ENCODE measurements at places on chromosomes 3 and 15.

DNA sequence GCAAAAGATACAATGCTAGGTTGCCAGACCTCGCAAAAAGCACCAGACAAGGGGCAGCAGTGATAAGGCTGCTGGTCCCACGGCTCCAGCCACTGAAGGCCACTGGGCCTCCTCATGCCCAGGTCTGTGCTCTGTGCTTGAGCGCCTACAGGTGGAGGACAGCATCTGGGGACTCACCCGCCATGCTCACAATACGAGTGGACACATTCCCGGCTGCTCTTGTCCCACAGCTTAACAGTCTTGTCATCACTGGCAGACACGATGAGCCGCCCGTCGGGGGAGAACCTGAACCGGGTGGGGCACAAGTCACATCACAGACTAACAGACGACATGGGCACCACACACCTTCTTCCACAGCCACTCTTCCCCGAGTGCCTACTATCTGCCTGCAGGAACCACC lies 7.4 kb downstream of the POC1A start:
- DNase-seq, result no peak

DNA sequence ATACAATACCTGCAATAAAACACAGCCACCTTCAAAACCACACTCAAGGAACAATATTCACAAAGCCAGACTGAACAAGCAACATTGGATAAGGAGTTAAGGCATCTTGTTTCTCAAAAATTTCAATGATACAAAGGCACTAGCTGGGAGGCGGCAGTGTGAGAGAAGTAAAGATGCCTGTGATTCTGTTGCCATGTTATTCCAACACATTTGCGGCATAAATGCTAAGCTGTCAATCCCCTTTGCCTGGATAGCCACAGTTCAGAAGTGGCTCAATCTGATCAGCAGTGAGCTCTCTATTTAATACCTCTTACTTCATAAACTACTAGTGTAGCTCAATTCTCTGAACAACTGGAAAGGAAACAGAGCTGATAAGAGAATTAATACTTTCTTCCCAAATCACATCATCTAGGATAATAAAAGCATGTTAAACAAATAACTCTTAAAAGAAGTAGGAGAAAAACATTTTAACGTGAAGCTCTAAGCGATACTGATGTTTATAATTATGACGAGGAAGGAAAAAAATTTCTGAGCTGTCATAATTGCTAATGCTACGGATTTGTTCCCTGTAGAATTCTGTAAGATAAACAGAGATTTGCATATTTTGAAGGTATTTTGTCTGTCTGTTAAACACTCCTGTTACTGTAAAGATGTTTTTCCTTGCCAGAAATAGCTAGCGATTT lies 358.4 kb downstream of the FOXP1 start:
- no peak for DNase-seq

DNA sequence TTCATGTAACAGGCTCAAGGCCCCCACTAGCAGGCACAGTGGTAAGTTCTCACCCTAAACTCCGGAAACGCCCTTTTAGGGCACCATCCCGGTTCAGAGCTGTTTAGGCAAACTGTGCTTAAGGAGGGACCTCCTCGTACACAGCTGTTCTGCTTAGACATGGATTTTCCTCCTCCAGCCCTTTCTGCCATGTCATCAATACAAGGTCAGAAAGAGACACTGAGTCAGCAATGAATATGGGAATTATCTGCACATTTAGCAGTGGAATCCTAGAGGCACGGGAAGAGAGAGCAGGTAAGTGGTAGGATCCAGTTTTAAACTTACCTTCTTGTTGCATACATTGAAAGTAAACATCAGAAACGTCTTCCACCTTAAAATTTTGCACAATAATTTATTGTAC lies 107.3 kb downstream of the KCNAB1 start:
- DNase-seq, result no peak

DNA sequence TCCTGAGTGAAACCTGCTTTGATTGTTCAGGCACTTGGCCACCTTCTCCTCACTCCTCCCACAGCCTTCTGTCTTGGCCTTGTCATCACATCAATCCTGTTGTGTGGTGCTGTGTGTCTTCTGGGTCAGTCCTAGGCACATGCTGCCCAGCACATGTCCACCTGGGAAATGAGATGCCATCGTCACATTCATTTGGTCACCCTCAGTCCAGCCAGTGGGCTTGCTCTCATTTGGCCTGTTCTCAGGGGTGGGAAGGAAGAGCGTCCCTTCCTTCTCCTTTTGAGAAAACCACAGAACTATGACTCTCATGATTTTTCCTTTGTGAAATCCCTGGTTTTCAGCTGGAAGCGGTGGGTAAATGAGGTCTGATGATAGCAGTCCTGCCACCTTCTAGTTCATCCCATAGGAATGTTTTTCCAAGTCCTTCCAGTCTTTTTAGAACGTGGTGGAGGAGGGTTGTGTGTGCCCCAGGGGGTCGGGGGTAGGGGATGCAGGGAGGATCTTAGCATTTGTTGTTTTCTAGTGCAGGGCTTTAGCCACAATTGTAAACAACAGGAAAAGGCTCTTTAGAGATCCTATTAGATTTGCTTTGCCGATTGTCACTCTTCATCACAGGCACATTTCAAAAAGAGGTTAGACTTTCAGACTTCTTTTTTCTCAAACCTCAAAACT lies 8.4 kb upstream of the PLA1A start:
- no peak for DNase-seq

GRCh38 chr3:132268956-132269355 lies 48.3 kb upstream of the ACP3 start:
- DNase-seq, result no peak

DNA sequence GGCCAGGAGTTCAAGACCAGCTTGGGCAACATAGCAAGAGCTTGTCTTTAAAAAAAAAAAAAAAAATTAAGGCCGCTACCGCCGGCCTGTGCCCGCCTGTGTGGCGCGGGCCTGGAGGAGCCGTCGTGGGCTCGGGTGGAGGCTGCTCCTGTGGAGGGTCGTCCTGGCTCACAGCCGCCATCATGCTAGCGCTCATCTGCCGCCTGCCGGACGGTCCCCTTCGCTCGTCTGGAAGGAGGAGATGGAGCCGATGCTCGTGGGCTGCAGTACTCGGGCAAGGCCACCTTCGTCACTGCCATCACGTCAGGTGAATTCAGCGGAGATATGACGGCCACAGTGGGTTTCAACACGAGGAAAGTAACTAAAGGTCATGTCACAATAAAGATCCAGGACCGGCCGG lies 37.4 kb downstream of the TFRC start:
- no peak for DNase-seq

DNA sequence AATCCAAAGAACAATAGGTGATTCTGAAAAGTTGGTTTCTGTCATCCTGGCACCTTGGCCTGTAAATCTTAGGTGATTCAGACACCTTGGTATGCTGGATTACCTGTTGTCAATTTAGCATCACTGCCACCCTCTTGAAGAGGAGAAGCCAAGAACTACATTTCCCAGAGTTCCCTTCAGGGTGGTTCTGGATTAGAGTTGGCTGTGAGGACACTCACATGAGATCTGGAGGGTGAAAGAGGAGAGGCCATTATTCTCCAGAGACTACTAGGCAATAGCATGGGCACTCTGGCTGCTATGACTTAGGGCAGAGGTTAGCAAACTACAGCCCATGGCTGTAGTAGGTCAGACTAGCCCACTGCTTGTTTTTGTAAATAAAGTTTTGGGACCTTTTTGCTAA lies 41.7 kb upstream of the CORO2B start:
- no peak for DNase-seq

DNA sequence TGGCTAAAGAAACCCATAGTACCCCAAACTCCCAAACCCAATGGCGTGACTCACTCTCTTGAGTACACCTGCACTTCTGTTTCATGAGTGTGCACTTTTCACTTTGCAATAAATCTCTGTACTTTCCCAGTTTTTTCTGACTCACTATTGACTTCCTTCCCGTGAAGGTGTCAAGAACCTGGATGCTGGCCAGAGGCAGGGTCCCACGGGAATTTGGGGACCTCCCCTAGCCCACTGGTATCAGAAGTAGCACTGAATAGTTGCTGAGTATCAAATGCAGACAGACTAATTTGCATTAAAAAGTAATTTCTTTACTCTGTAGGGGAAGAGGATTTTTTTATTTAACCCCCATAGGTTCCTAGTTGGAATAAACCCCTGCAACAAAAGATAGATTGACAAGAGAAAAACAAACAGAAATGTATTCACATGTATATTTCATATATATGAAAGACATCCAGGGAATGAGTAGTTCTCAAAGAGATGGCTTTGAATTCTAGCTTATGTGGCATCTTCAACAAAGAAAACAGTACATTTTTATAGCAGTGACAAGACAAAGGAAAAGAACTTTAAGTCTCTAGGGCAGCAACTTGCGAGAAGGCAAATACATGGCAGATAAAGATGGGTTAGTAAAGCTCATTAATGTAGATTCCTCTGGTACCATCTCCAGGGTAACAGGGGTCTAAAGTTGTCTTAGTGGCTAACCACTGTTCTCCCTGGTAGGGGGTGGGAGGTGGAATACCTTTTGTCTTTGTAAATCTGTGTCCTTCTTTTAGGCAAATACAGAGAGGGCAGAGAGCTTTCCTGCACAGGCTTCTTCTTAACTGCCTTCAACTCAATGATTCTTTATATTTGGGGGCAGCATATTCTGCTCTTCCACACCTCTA lies 385.5 kb upstream of the PDZRN3 start:
- no peak for DNase-seq

Measured in activated T-cell treated with anti-CD3 and anti-CD28 coated beads for 1 hour (primary cell).